Activated CD8-positive, alpha-beta memory T cell treated with anti-CD3 and anti-CD28 coated beads for 48 hours (primary cell): ENCODE measurements at places on chromosomes 1 and 21.
A peak's percentile ranks its signal among the peaks of the same experiment; 100 is the strongest.

DNA sequence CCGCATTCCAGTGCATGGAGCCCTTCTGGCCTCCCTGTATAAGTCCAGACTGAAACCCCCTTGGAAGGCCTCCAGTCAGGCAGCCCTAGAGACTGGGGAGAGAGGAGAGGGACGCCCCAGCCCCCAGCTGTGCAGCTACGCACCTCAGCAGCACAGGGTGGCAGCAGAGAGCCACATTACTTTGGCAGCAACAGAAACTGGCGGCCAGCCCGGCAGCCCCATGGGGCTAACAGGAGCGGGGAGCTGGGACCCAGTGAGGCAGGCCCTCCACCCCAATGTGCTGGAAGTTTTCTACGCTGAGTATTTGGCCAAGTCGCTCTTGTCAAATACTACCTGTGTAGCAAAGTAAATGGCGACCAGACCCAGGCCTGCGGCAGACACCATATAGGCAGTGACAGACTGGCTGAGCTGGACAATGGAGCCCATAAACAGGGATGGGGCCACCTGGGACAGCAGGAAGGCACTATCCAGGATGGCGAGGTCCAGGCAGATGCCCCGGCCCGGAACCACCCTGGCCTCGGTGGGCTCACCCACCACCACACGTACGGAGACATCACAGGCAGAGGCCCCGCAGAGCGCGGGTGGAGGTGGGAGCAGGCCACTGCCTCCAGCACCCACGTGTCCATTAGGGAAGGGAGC is 21.2 kb downstream of the SLC45A3 start:
- DNase-seq, result peak; percentile 55

- no peak for DNase-seq
Measured at GRCh38 chr1:119341372-119341947, 27.1 kb upstream of the HAO2 start.

DNA sequence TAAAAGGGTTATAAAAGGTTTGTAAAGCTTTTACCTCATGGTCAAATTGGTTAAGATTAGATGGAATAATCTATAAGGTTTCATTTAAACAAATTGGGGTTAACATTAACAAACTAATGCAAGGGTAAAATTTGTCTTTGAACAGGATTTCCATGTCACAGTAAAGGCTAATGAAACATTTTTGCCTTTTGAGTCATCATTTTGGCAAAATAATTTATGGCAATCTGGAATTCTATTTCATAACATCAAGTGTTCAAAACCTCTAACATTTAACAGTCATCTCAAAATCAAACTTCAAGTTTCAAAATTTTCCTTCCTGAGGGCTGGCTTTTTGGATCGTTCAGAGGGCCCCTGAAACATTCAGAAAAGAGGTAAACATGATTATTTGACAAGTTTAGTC is 6.6 kb upstream of the CD46 start:
- no peak for DNase-seq

GRCh38 chr1:67294836-67295617 is 12.6 kb upstream of the IL12RB2 start:
- no peak for DNase-seq

- DNase-seq, result peak; percentile 68
Measured at GRCh38 chr1:234842726-234843641, 233.0 kb upstream of the IRF2BP2 start.

GRCh38 chr1:50454911-50455310 is 31.7 kb upstream of the DMRTA2 start:
- no peak for DNase-seq

DNA sequence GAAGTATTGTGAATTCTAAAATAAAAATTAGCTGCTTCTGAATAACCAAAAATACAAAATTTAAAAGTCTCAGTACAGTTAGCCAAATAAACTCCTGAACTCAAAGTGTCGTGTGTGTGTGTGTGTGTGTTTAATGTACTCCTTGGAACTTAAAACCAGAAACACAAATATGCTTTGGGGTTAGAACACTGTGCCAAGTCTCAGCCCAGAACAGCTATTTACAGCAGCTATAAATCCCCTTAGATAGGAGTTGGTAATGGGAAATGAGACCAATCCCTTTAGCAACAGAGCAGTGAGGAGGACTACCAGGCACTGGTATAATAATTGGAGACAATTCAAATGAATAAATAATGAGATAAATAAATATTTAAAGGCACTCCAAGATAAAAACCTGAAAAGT is 83.1 kb downstream of the PATJ start:
- no peak for DNase-seq

- DNase-seq, result no peak
Measured at GRCh38 chr1:182688436-182689205, 4.2 kb upstream of the RGS8 start.

GRCh38 chr1:183635099-183635605 is 431 bp downstream of the ARPC5 start:
- DNase-seq, result no peak

- no peak for DNase-seq
Measured at GRCh38 chr1:156246781-156247459, 936 bp downstream of the PAQR6 start.

GRCh38 chr1:227735539-227736285 is 477 bp downstream of the SNAP47 start:
- DNase-seq, result no peak

DNA sequence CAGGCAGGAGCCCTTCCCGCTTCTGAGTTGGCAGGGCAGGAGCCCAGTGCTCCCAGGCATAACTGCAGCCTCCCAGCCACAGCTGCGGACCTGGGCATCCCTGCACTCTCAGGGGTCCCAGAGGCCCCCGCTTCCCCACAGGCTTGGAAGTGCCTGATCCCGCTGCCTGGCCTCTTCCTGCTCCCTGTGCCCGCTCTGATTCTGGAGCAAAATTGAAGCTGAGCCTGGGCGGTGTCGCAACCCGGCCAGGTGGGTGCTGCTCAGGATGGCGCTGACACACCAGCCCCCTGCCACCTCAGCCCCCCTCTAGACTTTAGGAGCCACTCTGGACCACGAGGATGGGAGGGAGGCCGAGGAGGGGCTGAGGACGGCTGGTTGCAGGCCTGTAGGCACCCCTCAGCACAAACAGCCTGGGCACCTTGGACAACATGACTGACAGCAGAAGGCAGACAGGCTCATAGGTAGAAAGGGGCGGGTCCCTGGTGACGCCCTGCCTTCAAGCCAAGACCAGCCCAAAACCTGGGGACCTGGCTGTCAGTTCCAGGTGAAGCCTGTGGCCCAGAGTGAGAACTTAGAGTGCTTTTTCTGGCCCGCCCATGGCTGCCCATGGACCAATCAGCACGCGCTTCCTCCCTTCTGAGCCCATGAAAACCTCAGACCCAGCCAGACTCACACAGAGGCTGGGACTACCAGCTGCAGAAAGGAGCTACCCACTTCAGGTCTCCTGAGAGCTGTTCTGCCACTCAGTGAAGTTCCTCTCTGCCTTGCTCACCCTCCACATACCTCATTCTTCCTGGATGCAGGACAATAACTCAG is 7.2 kb downstream of the HLCS start:
- no peak for DNase-seq

- no peak for DNase-seq
Measured at GRCh38 chr1:115307661-115308060, 30.4 kb downstream of the NGF start.

DNA sequence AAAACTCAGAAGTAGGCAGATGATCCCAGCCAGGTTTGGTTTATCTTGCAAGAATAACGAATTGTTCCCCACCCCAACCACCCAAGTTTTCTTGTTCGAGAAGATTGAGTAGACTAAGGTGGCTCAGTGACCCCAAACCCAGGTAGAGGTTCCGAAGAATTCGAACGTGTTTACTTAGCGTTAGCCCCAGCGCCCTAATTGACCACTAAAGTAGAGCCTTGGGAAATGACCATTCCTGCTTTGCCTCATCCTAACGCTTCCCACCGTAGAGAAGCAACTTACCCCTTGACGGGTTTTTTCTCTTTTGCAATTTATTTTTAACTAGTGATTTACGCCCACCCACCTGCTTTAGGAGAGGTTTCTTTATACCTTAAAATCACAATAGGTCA is 870 bp downstream of the FBXO28 start:
- no peak for DNase-seq

DNA sequence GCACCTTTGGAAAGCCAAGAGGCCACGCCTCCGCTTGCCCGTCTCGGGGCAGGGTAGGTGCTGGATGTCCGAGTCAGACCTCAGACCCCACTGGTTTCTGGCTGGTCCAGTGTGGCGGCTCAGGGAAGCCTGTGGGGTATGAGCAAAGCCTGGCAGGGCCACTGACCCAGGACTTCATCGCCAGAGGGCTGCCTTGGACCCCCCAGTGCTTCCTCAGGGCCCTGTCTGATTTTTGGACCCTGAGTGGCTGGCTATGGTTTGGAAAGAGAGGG is 20.4 kb downstream of the LHX4 start:
- no peak for DNase-seq

- DNase-seq, result no peak
Measured at GRCh38 chr1:205248793-205249601, 21.3 kb downstream of the TMCC2 start.

GRCh38 chr1:210328032-210328745 is 513 bp upstream of the HHAT start:
- DNase-seq, result no peak

GRCh38 chr1:30353637-30354036 is 369.7 kb downstream of the MATN1 start:
- no peak for DNase-seq

DNA sequence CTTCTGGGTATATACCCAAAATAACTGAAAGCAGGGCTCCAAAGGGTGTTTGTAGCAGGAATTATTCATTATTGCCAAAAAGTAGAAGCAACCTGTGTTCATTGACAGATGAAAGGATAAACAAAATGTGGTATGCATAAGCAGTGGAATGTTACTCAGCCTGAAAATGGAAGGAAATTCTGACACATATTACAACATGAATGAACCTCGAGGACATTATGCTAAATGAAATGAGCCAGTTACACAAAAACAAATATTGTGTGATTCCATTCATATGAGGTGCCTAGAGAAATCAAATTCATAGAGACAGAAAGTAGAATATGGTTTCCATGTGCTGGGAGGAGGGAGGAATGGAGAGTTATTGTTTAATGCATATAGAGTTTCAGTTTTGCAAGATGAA is 86.3 kb upstream of the ARTN start:
- DNase-seq, result no peak

GRCh38 chr21:42702720-42703119 is 49.3 kb downstream of the PDE9A start:
- no peak for DNase-seq

- no peak for DNase-seq
Measured at GRCh38 chr1:55245781-55246180, 30.6 kb upstream of the USP24 start.

- DNase-seq, result no peak
Measured at GRCh38 chr1:24321126-24321525, 2.0 kb downstream of the GRHL3 start.

- DNase-seq, result no peak
Measured at GRCh38 chr1:83799594-83799993, 199.3 kb downstream of the TTLL7 start.

GRCh38 chr1:175364424-175365076 is 172.0 kb upstream of the KIAA0040 start:
- DNase-seq, result no peak

DNA sequence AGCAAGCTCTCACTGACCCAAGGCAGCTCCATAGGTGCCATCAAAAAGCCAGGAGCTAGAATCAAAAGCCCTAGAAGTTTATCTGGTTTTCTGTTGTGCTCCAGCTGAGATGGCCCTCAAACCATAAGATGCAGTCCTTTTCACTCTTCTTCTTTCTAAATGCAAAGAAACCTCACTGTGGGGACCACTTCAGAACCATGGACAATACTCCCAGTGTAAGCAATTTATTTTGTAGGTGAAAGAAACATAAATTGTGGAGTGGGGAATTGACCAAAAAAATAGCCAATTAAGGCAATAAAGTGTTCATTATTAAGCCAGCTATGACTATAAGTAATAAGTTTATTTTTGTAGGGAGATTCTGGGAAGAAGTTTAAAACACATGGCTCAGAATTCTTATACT is 1399.9 kb downstream of the PLA2G4A start:
- DNase-seq, result no peak

- DNase-seq, result no peak
Measured at GRCh38 chr1:222896630-222897526, 82.0 kb downstream of the DISP1 start.

GRCh38 chr1:165445388-165445787 is 462 bp upstream of the RXRG start:
- DNase-seq, result no peak

DNA sequence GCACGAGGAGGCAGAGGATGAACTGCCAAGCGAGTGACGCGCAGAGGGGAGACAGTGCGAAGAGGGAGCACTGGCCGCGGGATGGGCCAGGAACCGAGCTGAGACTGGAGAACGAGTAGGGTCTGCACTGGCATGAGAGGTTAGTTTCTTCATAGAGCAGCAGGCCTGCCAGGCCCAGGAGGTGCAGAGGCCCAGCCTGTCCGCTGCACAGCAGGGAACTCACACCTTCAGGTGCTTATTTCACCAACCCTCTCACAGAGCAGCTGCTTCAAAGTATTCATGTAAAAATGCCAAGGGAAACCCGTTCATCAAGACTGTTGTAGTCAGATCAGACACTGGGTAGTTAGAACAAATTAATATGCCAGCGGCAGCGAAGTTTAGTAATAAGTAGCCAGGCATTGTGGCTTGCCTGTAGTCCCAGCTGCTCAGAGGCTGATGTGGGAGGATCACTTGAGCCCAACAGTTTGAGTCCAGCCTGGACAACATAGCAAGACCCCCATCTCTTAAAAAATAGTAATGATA is 144.5 kb downstream of the SLC45A1 start:
- DNase-seq, result no peak

- DNase-seq, result no peak
Measured at GRCh38 chr1:21020151-21020550, 156.5 kb downstream of the EIF4G3 start.

DNA sequence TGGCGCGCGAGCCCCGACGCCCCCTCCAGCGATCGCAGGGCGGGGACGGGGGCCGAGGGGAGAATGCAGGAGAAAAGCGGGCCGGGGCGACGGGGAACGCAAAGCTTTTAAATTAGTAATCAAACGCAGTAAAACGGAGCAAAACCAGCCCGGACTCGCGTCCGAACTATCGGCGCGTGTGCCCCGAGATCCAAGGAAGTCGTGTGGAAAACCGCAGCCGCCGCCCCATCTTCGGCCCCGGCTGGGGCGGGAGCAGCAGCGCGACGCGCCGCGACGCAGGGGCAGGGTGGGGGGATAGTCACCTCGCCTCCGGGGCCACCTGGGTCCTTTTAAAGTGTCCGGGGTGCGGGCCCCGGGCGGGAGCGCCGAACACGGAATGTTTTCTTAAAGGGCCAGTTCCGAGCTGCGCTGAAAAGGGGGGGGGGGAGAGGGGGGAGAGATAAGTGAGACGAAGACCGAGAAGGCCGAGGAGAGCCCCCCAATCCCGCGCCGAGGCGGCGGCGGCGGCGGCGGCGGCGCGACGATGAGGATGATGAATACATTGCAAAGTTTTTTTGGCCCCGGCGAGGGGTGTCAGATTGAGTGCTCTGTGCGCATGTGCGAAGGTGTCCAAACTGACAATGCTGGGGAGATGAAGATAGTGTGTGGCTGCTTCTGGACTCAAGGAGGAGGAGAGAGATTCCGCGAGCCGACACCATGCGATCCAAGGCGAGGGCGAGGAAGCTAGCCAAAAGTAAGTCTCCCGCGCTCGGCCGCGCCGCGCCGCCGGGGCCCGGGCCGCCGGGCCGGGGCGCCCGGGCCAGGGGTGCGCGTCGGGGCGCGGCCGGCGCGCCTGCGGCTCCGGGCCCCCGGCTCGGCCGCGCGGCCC is at the start of gene PRDM16:
Gene PRDM16, plus strand, starts transcription at position 640 of the 868 bp plus-strand sequence. Its CDS starts 57 bp downstream, at position 697.
- no peak for DNase-seq

GRCh38 chr1:19037659-19038058 is 81.2 kb upstream of the IFFO2 start:
- DNase-seq, result no peak
